ENCODE measurements at places on chromosomes 11 and 22.
A peak's percentile ranks its signal among the peaks of the same experiment; 100 is the strongest.

GRCh38 chr11:18526130-18526520 is 617 bp downstream of the TSG101 start:
- DNase-seq = no peak

DNA sequence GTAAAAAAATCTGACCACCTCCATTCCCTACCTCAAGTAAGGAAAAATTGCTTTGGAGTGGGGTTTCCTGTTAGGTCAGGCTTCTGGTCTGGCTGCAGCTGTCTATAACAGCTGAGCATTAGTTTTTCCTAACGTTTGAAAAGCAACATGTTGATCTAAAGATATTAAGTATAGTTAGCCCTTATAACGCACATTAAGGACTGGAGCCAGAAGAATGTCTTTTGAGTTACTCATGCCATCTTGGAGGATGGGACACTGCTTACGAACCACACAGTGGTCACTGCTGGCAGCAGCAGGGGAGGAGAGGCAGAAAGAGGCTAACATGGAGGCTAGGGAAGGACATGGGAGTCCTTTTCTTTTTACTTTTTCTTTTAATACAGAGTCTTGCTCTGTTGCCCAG is 44.1 kb upstream of the GDPD4 start:
- DNase-seq = no peak

DNA sequence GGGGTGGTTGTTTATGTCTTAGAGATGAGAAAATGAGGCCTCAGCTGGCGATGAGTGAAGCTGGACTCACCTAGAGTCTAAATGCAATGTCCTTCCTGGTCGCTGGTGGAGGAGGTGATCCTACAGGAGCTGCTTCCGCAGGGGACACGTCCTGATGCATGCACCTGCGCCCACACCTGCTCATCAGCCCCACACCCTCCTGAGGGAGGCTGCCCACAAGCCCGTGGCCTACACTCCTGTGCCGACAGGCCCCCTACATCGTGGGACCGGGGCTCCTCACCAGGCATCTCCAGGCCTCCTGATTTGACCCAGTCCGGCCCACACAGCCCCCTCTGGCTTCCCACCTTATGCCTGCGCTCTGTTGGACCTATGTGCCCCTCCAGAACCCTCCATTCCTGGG is 857.2 kb downstream of the TBC1D22A start:
- no peak for DNase-seq

GRCh38 chr22:19659805-19660345 is 54.4 kb upstream of the SEPTIN5 start:
- no peak for DNase-seq

DNA sequence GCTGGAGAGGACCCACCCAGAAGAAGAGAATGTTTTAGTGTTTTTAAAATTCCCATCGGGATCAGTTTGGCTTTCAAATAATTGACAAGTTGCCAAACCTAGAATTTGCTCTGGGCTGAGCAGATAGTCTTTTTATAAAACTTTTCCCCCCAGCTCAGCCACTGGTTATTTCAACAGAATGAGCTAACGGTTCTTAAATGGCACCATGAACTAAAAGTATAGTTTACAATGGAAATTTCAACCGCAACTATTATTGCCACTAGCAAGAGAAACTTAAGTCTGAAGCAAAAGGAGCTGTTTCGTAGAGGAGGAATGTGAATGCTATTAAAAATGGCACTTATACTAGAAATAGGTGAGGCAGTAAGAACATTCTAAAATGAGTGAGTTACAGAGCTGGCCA is 3.4 kb downstream of the DKK3 start:
- no peak for DNase-seq

DNA sequence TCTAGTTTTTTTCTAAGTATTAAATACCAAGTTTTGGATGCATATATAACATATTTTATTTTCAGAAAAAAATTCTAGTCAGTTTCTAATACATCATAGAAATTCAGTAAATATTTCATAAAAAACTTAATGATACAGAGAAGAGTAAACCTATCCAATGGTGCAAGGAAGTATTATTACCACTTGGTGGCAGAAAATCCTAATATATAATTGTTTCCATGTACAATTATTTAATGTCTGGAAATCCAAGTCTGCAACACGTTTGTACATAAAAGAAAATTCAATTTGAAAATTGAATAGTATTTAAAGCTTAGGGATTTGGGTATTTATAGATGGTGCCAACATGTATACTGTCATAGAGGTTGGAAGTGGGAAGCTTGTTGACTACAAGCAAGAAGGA is 127.0 kb downstream of the TRPC6 start:
- DNase-seq = peak; percentile 28

- DNase-seq = no peak
Observed at GRCh38 chr11:130448416-130449309, at the start of gene ADAMTS15. TSS of gene ADAMTS15 (plus strand) at chr11:130448645. CDS start at chr11:130448974, 329 bp downstream.
